Inflammatory macrophage treated with lipopolysaccharide for 1 hour (primary cell): ENCODE measurements at places on chromosomes 11 and 22.

- DNase-seq = no peak
These were observed 116.6 kb upstream of the NARS2 start for GRCh38 chr11:78691215-78691614.

- no peak for DNase-seq
These were observed 12.5 kb downstream of the CHID1 start for GRCh38 chr11:898143-898511.

GRCh38 chr22:46673662-46674236 lies 53.6 kb downstream of the GRAMD4 start:
- DNase-seq = no peak

DNA sequence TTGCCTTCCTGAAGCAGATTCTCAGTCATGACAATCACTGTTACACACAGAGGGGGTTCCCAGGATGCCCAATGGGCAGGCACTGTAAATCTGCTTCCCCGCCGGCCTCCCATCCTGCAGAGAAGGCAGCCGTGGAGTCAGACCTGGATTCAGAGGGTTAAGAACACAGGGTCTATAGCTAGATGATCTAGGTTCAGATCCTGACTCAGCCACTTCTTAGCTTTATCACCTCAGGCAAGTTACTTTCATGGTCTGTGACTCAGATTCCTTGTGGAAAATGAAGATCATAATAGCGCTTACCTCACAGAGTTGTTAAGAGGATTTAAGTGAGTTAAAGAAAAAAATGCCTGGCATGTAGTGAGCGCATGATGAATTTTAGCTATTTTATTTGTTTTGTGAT lies 95.9 kb downstream of the TIMP3 start:
- no peak for DNase-seq

DNA sequence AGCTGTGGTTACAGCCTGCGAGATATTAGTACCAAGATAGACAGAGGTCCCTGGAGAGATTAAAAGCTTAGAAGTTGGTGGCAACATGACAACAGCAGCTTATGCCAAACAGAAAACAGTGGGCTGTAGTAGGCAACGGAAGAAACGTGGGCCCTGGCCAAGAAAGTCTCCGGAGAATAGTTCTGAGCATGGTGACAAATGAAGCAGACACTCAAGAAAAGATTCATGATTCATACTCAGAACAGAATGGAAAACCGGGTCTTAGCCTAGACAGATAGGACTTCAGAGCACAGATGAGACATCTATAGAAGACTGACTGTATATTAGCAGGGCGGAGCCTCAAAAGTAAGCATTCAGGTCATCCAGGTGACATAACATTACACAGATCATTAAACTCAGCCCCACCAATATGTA lies 727.4 kb downstream of the ETS1 start:
- no peak for DNase-seq

GRCh38 chr11:35424157-35424940 lies 5.0 kb upstream of the SLC1A2 start:
- DNase-seq = no peak

DNA sequence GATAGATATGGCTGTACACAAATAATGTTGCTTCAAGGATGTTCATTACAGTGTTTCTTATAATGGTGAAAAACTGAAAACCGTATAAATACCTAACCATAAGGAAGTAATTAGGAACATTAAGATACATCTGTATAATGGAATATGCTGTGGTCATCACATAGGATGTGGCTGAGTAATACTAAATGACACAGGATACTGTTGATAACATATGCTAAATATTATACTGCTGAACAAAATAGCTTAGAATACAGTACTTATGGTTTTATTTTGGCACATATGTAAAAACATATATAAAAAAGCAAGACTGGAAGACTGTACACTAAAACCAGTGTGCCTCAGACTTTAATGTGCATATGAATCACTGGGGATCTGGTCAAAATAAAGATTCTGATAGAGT lies 43.8 kb downstream of the FBXO7 start:
- no peak for DNase-seq

DNA sequence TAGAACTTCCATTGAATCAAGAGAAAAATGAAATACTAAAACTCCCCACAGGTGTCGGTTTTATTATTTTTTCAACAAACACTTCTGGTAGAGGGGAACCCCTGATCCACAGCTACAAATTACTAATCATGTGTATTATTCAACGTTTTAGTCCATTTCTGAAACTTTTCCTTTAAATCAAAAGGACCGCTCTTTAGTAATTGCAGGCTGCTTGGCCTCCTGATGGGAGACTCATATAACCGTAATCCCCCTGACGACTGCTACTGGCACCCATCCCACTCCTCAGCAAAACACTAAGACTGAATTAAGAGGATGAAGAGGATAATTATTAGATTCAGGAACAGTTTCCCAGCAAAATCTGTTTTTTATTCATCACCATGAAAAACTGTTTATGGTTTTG lies 46.4 kb downstream of the PAX6 start:
- no peak for DNase-seq

DNA sequence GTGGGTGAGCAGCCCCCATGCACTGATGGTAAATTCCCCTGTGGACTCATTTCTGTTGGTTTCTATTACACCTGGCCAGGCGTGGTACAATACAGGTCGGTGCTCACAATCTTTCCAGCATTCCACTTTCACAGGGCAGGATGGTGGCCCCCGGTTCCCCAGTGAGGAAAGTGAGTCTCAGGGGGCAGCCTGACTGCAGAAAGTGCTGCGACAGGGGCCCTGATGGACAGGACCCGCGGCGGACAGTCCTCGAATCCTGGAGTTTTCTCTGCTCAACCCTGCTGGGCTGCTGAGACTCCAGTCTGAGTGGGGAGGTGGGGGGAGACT lies 3.1 kb upstream of the PGGHG start:
- DNase-seq = no peak
